CD8-positive, alpha-beta memory T cell (primary cell): ENCODE measurements at places on chromosomes 3 and 15.

DNA sequence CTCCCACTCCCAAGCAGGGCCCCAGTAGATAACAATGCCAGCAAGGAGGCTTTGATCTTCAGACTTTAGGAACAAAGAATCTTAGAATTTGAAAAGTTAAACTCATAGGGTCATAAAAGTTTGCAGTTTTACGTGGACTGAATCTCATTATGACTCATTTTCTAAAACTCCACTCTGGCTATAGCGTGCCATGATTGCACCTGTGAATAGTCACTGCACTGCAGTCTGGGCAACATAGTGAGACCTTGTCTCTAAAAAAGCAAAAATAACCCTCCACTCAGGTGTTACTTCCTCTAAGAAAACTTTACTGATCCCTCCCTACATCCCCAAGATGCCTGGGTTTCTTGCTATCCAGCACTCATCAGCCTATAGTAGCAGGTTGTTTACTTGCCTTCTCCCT, 104.5 kb downstream of the IL20RB start:
- DNase-seq, result no peak

- peak; percentile 70 for DNase-seq
Observed at GRCh38 chr3:50503504-50504342, at the start of gene CACNA2D2. CACNA2D2 (minus strand) TSS chr3:50503634; CDS start chr3:50503423, 211 bp downstream.

DNA sequence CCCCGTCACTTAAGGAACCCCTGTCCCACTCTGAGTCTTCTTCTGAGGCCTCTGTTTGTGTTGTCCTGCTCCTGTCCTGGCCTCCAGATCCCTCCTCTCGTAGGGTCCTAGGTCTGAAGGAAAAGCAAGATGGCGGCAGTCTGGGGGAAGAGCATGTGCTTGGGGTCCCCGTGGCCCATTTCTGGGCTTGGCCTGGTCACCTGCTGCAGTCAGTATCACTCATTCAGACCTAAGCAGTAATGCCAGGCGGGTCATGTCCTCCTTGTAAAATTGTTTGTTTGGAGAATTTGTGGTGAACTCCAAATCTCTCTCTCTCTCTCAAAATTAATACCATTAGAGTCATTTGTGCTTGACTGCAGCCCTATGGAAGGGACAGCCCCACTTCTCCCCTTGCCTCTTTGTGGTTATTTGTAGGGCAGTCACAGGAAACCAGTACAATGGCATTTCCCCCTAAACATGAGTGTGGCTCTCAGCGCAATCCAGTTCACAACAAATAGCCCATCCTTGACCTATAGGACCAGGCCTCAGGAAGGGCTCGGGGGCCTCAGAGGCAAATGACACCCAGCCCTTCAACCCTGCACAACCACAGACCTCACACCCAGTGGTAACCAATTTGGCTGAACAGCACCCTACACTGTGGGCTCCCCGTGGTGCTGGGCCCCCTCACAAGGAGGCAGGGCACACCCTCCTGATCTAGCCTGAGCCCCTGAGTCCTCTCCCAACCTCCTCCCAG, 173.5 kb downstream of the OR4M2 start:
- DNase-seq, result peak; percentile 7

GRCh38 chr15:23516866-23517265, 48.6 kb upstream of the MKRN3 start:
- DNase-seq, result no peak

- no peak for DNase-seq
Observed at GRCh38 chr15:28936081-28936480, 50.3 kb downstream of the APBA2 start.
